ENCODE measurements at places on chromosomes 12 and 14.
A peak's percentile ranks its signal among the peaks of the same experiment; 100 is the strongest.

DNA sequence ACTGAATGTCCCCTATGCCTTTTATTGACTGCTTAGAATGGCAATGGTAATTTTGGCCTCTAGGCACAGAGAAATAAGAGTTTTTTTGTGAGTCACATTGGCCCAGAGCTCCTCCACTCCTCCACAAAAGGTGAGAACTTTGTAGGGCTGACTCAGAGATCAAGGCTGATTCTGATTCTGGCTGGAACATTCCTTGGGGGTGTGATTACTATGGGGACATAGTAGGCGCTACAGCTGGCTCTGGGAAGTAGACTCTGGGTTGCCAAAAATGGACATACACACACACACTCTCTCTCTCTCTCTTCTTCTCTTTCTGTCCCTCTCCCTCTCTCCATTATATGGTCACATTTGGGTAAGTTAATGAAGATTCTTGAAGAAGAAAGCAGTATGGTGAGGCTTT, 174.6 kb upstream of the DDHD1 start:
- no peaks in the 10 kb centered on the region for H3K36me3 ChIP-seq
- H3K27me3 ChIP-seq = no peaks in the 10 kb centered on the region
- DNase-seq = no peak
- H3K27ac ChIP-seq = no peak overlapping the region

DNA sequence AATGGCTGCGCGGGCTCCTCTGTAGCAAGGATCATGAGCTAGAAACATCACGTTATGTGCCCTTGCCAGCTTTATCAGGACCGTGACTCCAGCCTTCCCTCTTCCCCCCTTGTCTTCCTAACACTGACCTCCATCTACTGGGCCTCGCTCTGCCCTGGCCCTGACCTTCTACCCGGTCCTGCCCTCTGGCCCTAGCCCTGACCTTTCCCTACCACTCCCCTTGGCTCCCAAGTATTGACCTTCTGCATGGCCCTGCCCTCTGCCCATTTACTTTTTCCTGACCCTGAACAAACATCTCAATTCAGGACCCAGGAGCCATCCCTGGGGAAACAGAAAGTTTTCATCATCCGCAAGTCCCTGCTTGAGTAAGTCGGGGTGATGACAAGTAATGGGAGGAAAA, 2.0 kb downstream of the SOAT2 start:
- no peak overlapping the region for H3K4me3 ChIP-seq
- no peaks in the 10 kb centered on the region for H3K4me1 ChIP-seq
- no peak for DNase-seq
- H3K27ac ChIP-seq = no peak overlapping the region
- no peaks in the 10 kb centered on the region for H3K27me3 ChIP-seq

DNA sequence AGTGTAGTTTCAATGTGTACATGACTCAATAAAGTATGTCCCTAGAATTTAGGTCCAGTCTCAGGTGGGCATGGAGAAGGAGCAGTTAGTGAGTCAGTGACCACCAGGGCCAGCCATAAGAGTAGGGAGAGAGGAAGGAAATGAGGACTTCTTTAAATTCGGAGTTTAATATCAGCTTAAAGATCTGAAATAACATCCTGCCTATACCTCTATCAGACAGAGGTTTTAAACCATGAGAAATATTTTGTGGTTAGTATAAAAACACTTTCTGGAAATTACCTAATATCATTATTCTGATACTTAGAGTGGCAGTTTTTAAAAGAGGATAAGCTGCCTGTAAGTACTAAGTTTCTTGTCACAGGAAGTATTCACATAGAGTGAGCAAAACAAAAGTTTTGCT, 61.7 kb upstream of the ST8SIA1 start:
- no peaks in the 10 kb centered on the region for H3K36me3 ChIP-seq
- H3K27ac ChIP-seq = no peak overlapping the region
- H3K4me3 ChIP-seq = no peak overlapping the region
- no peak for DNase-seq
- no peaks in the 10 kb centered on the region for H3K27me3 ChIP-seq

GRCh38 chr12:112549031-112549430, 130.3 kb downstream of the PTPN11 start:
- no peak overlapping the region for H3K4me3 ChIP-seq
- no peaks in the 10 kb centered on the region for H3K27me3 ChIP-seq
- no peaks in the 10 kb centered on the region for H3K36me3 ChIP-seq
- H3K4me1 ChIP-seq = no peaks in the 10 kb centered on the region
- DNase-seq = no peak
- no peak overlapping the region for H3K27ac ChIP-seq

DNA sequence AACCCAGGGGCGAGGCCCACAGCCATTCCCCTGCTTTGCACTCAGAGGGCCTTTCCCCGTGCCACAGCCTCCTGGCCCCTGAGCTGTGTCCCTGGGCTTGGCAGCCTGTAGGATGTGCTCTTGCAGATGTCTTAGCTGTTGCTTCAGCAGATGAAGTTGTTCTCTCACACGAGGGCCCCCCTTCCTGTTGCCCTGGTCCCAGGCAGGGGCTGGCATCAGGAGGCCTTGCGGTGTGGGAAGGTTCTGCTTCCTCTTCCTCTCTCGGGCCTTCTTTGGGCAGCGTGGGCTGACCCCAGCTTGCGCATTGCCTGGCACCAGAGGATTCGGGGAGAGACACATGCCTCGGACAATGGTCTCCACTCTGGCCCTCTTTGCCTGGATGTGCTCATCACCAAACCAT, 12.7 kb downstream of the PROX2 start:
- no peak for DNase-seq
- H3K4me3 ChIP-seq = no peak overlapping the region
- H3K27ac ChIP-seq = no peak overlapping the region
- H3K36me3 ChIP-seq = no peaks in the 10 kb centered on the region

- no peak overlapping the region for H3K27ac ChIP-seq
- H3K4me1 ChIP-seq = no peaks in the 10 kb centered on the region
- H3K27me3 ChIP-seq = no peaks in the 10 kb centered on the region
- H3K36me3 ChIP-seq = no peaks in the 10 kb centered on the region
Observed at GRCh38 chr12:84056-84455, 17.5 kb downstream of the IQSEC3 start.

DNA sequence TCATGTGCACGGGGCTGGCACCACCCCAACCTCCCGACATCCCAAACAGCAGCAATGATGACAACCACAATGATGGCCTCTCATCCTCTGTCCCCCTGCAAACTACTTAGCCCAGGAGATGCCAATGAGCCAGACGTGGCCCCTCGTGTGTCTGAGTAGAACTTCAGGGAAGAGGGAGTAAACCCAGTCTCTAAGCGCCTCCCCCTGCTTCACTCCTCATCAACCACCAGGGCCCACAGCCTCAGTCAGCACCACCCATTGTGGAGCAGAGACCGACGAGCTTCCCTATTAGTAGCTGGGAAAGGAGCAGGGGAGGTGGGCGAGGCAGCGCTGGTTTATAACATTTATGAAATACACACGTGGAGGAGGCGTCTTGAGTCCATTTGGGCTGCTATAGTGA, 182.7 kb upstream of the SFSWAP start:
- H3K27ac ChIP-seq = no peak overlapping the region
- no peaks in the 10 kb centered on the region for H3K27me3 ChIP-seq
- no peaks in the 10 kb centered on the region for H3K36me3 ChIP-seq
- no peak overlapping the region for H3K4me3 ChIP-seq
- no peaks in the 10 kb centered on the region for H3K4me1 ChIP-seq
- no peak for DNase-seq

DNA sequence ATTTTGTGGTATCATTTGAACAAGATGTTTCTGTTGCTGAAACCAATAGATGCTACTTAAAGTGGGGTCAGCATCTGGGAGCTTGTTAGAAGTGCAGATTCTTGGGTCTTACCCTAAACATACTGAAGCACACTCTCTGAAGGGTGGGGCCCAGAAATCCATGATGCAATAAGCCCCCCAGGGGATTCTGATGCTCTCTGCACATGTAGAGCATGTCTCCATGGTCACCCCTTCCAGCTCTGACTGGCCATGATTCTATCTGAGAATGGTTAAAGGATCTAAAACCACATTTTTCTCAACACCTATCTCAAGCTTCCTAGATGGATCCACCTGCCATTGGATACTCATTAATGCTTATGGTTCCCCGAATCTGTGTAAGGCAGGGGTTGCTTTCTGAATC, 20.4 kb downstream of the JDP2 start:
- H3K36me3 ChIP-seq = no peaks in the 10 kb centered on the region
- peaks cover 50% of the 10 kb centered on the region for H3K4me1 ChIP-seq
- H3K27me3 ChIP-seq = no peaks in the 10 kb centered on the region
- no peak overlapping the region for H3K4me3 ChIP-seq
- H3K27ac ChIP-seq = no peak overlapping the region
- no peak for DNase-seq

- no peaks in the 10 kb centered on the region for H3K4me1 ChIP-seq
- DNase-seq = peak; percentile 53
- no peak overlapping the region for H3K27ac ChIP-seq
Observed at GRCh38 chr12:90253674-90254181, 545.1 kb upstream of the ATP2B1 start.

DNA sequence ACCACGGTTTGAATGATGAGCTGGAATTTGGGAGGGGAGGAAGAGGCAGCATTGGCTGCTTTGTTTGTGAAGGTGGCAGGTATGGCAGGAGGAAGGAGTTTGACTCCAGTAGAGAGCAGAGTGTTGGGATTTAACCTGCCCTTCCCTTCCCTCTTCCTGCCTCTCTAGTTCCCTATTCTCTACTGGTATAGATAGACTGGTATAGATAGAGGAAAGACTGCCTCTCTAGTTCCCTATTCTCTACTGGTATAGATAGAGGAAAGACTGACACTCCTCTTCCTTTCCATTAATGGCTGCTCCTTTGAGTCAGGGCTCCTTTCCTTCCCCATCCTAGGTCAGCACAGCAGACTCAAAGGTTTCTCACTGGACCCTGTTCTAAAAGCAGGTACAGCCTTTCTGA, 8.4 kb upstream of the SYCP3 start:
- DNase-seq = no peak
- H3K27ac ChIP-seq = no peak overlapping the region
- no peaks in the 10 kb centered on the region for H3K4me1 ChIP-seq
- no peak overlapping the region for H3K4me3 ChIP-seq
- H3K36me3 ChIP-seq = no peaks in the 10 kb centered on the region

- no peak overlapping the region for H3K27ac ChIP-seq
- no peaks in the 10 kb centered on the region for H3K27me3 ChIP-seq
- DNase-seq = no peak
- no peak overlapping the region for H3K4me3 ChIP-seq
- H3K36me3 ChIP-seq = no peaks in the 10 kb centered on the region
Observed at GRCh38 chr12:13147688-13148484, 44.4 kb upstream of the GSG1 start.

- no peaks in the 10 kb centered on the region for H3K4me1 ChIP-seq
- H3K27me3 ChIP-seq = no peaks in the 10 kb centered on the region
- no peak overlapping the region for H3K27ac ChIP-seq
- H3K36me3 ChIP-seq = no peaks in the 10 kb centered on the region
Observed at GRCh38 chr12:109687250-109687649, 26.4 kb upstream of the FAM222A start.

GRCh38 chr12:27828196-27828595, 48.2 kb upstream of the MANSC4 start:
- H3K4me1 ChIP-seq = no peaks in the 10 kb centered on the region
- no peak overlapping the region for H3K27ac ChIP-seq
- no peaks in the 10 kb centered on the region for H3K27me3 ChIP-seq
- no peak for DNase-seq
- no peak overlapping the region for H3K4me3 ChIP-seq

GRCh38 chr14:74978416-74978947, 23.1 kb upstream of the PGF start:
- no peaks in the 10 kb centered on the region for H3K4me1 ChIP-seq
- H3K4me3 ChIP-seq = no peak overlapping the region
- no peaks in the 10 kb centered on the region for H3K36me3 ChIP-seq
- no peaks in the 10 kb centered on the region for H3K27me3 ChIP-seq
- no peak for DNase-seq
- no peak overlapping the region for H3K27ac ChIP-seq

DNA sequence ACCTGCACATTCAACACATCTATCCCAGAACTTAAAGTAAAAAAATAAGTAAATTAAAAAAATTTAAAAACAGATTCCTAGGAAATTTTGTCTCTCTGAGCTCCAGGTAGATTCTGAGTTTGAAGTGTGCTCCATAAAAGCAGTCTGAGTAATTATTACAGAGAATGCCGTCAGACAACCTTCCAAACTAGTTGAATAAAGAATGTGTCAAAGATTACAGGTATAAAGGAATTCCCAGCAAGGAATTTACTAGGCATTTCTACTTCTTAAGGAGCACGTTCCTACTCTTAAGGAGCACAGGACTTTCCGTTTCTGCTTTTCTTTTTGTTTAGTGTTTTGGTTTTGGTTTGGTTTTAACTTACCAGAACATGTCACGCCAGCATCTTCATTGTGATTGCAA, 7.1 kb downstream of the CD163 start:
- DNase-seq = no peak
- H3K36me3 ChIP-seq = peaks cover 3% of the 10 kb centered on the region
- H3K4me1 ChIP-seq = no peaks in the 10 kb centered on the region
- no peak overlapping the region for H3K4me3 ChIP-seq
- no peaks in the 10 kb centered on the region for H3K27me3 ChIP-seq
- no peak overlapping the region for H3K27ac ChIP-seq

GRCh38 chr14:35395283-35395682, 9.3 kb downstream of the NFKBIA start:
- H3K36me3 ChIP-seq = no peaks in the 10 kb centered on the region
- peaks cover 8% of the 10 kb centered on the region for H3K4me1 ChIP-seq
- DNase-seq = no peak
- H3K4me3 ChIP-seq = no peak overlapping the region
- H3K27me3 ChIP-seq = no peaks in the 10 kb centered on the region

DNA sequence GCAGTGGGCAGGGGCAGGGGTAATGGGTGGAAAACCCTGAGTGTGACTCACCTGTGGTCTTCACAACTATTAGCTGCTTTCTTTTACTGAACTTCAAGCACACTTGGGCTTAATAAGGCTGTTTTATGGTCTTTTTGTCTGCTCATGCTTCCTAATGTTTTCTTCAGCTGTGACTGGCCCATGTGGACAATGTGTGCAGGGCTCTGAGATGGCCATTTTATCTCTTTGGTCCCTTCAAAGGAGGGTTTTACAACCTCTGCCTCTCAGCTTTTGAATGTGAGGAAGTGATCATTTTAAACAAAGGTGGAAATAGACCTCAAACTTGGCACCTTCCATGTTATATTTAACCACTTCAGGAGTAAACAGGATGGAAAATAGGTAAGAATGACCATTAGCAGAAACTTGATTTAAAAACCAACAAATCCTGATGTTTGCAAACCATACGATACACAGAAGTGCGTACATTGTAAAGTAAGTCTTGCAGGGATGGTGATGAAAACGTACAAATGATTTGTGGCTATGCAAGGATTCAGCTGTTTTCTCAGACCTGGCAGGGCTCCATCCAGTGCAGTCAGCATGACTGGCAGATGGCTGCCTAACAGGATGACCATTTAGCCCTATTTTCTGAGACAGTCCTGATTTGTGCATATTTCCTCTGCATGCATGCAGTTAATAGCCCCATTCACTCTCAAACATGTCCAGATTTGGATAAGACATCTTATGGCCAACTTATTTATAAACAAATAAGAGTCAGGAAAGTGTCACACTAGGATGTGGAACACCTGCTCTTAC, 103.2 kb downstream of the SLC38A4 start:
- H3K36me3 ChIP-seq = no peaks in the 10 kb centered on the region
- H3K4me1 ChIP-seq = no peaks in the 10 kb centered on the region
- H3K27ac ChIP-seq = no peak overlapping the region
- no peak overlapping the region for H3K4me3 ChIP-seq
- no peaks in the 10 kb centered on the region for H3K27me3 ChIP-seq
- DNase-seq = no peak

All from right lobe of liver (tissue), 6 donors.